Fibroblast of skin of right quadriceps (primary cell): ENCODE measurements at places on chromosomes 16 and 17.
A peak's percentile ranks its signal among the peaks of the same experiment; 100 is the strongest.

GRCh38 chr16:27188633-27189032 lies 14.7 kb upstream of the KDM8 start:
- DNase-seq: no peak

DNA sequence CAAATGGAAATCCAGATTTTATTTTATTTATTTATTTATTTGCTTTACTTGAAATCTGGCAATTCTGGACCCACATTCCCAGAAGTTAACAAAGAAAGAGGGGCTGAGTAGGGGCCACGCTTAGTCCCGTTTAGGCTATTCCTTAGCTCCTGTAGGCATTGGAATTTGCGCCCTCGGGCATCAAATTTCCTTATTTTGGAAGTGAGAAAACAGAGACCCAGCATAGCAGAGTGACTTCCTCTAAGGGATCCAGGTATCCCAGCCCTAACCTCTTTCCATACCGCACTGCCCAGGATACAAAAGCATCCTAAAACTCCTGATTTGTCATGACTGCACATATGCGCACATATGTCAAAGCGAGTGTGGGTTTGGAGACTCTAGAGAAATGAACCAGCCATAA lies 19.0 kb upstream of the SMG1 start:
- no peak for DNase-seq

DNA sequence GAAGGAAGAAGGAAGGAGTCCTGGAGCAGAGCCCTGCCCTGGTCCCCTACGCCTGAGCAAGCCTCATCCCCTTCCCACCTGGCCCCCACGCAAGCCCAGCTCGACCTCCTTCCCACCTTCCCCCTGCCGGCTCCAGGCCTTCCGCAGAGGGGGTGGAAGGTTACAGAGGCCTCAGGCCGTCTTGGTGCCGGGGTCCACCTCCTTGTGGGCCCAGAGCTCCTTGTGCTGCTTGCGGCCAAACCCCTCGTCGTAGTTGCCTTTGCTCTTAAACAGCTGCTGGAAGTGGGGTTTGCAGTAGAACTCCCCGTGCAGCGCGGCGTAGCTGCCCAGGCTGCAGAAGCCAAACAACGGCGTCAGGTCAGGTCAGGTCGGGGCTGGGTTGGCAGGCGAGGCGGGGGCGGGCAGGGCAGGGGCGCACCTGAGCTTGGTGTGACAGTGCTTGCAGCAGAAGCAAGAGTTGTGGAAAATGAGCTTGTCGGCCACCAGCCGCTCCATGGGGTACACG lies 1.5 kb downstream of the LIMD2 start:
- no peak for DNase-seq

DNA sequence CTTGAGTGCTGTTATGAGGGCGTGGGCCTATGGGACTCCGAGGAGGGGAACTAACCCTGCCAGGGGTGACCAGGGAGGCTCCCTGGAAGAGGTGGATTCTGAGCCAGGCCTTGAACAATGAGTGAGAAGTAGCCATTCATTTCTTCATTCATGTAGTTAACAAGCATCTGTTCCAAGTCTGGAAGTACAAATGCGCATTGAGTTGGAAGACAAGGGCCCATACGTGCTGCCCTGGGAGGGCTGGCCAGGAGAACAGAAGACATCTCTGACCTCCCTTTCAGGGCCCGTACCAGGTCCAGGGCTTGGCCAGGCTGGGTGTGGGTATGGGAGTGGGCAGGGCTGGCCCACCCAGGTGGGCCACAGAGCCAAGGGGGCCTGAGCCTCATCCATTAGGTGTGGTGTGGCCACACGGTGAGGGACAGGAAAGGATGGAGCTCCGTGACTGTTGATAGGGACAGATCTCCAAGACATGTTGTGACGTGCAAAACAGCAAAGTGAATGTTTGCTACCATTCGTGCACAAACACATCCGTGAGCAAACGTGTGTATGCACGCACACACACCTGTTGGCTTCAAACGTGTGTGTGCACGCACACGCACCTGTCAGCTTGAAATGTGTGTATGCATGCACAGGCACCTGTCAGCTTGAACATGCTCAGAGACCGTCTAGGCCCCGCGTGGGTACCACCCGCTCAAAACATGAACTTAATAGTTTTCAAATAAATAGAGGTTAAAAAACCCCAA lies 46.8 kb downstream of the ZDHHC7 start:
- no peak for DNase-seq

GRCh38 chr16:9647981-9648701 lies 534.1 kb downstream of the GRIN2A start:
- peak; percentile 21 for DNase-seq

DNA sequence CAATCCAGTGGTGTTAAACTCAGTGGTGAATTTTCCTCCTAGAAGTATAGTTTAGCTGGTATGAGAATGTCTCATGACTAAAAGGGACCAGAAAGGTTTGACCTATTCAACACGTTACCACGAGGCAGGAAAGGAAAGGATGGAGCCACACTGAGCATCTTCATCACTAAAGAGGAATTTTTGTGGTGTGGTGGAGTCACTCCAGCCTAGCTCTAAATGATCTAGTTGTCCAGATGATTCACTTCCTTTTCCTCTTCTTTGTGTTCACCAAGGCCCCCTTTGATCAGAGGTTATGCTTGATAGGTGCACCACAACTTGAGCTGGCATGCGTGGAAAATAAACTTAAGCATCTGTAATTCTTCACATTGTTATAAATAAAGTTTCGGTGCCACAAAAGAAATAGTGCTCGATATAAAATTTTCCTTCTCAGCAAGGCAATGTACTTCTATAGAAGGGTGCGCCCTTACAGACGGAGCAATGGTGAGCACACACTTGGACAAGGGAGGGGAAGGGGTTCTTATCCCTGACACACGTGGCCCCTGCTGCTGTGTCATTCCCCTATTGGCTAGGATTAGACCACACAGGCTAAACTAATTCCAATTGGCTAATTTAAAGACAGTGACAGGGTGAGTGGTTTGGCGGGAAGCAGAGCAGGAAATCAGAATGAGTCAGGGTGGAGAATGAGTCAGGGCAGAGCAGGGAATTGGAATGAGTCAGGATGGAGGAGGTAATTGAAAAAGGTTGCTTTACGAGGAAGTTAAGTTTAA lies 254.6 kb downstream of the HS3ST3A1 start:
- peak; percentile 98 for DNase-seq

DNA sequence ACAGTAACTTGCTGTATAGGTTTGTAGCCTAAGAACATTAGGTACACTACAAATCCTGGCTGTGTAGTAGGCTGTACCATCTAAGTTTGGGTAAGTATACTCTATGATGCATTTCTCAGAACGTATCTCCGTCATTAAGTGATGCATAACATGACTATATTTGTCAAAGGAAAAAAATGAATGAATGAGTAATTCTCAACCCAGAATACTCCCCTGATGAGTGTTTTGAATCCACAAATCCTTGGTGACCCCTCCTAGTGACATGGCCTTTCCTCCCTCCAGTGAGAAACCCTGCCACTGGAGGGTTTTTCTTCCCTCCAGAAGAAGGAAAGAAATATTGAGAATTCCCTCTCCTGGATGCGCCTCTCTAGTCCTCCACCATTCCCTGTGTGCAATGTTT lies 24.0 kb upstream of the SALL1 start:
- peak; percentile 61 for DNase-seq

GRCh38 chr16:17204206-17204605 lies 266.6 kb downstream of the XYLT1 start:
- no peak for DNase-seq

DNA sequence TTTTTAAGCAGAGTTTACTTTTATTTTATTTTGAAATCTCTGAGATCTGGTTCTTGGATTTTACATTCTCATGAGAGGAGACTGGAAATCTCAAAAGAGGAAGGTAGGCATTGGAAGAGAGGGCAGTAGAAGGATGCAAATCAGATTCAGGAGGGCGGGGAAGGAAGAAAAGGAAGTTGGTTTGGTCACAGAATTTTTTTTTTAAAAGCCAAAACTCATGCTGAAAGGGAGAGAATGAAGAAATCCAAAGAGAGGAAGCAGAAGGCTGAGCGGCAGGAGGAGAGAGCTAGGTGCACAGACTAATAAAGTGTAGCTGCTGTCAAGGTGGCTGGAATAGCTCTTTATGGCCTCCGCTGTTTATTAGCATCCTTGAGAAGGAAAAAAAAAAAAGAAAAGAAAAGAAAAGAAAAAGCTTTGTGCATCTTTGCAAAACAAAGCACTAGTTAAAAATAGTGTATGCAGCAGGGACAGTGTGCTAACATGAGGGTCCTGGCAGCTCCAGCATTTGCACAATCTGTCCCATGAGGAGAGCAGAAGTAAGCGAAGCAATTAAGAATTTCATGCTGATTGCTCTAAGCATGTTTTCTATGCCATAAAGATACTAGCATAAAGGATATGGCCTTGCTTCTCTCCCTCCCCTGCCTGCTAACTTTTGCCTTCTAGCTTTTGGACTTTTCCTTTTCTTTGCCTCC lies 194.2 kb downstream of the ZFHX3 start:
- DNase-seq: no peak

- no peak for DNase-seq
Observed at GRCh38 chr17:75472119-75472518, 15.7 kb downstream of the TMEM94 start.

- no peak for DNase-seq
Observed at GRCh38 chr16:31186176-31186575, 6.2 kb downstream of the FUS start.

- DNase-seq: peak; percentile 8
Observed at GRCh38 chr17:80393241-80393890, 21.6 kb upstream of the ENDOV start.

DNA sequence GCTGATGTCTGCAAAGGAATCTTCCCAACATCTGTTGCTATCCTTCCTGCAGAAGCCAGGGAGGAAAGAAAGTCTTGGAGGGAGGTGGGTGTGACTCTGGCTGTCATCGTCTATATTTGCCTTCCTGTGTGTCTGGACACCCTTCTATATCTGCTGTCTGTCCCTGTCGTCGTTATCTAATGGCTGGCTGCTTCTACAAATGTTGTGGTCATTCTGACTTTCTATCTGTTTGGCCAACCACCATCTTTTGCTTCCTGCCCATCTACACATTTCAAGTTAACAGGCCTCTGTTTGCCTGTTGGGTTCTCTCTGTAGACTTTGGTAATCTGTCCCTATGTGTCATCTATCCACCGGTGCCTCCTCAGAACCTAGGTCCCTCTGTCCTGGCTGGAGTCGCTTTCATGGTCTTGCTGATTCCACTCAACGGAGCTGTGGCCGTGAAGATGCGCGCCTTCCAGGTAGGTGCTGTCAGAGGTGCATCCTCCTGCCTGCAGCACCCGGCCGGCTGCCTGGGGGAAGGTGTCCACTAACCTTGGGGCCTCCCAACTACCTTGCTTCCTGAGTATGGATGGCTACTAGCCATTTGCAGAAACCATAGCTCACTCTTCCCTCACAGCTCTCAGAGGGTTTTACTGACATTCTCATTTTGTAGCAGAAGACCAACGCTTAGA lies 30.2 kb downstream of the ABCC3 start:
- no peak for DNase-seq

DNA sequence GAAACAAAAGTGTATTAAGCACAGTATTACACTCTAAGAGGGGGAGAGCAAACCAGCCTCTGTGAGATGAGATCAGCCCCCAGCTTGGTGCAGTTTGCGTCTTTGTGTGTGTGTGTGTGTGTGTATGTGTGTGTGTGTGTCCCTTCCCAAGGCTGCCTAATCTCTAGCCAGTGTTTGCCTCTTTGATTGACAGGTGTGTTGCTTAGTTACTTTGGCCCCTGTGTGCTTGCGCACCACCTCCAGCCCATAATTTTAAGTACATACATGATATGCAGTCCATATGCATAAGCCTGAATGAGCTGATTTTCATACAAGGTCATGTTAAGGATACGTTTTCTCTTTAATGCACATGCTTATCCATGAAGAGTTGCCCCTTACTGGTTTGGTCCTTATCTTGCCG lies 2.1 kb upstream of the KRTAP3-2 start:
- no peak for DNase-seq

- DNase-seq: peak; percentile 19
Observed at GRCh38 chr16:54655121-54655590, 275.5 kb upstream of the IRX5 start.

- DNase-seq: no peak
Observed at GRCh38 chr16:24522751-24523150, 16.6 kb upstream of the RBBP6 start.

DNA sequence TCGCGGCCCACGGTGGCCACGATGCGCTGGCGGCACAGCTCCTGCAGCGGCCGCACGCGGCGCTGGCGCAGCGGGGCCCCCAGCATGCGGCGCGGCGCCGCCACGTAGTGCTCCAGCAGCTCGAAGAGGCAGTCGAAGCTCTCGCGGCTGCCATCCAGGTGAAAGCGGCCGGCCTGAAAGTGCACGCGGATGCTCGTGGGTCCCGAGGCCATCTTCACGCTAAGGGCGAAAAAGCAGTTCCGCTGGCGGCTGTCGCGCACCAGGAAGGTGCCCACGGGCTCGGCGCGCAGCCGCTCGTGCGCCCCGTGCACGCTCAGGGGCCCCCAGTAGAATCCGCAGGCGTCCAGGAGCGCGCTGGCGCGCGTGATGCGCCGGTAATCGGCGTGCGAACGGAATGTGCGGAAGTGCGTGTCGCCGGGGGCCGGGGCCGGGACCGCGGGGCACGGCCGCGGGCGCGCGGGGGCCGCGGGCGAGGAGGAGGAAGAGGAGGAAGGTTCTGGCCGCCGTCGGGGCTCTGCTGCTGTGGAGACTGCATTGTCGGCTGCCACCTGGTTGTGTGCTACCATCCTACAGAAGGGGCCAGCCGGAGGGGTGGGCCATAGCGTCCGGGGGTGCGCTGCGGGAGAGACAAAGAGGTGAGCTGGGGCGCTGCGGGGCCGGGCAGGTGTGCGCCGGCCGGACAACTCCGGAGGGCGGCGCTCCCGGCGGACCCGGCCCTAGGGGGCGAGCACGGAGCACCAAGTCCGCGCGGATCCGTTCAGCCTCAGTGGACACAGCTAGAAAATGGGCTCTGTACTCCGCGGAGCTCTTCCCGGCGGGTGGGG lies 879 bp downstream of the SOCS1 start:
- DNase-seq: peak; percentile 55

- DNase-seq: no peak
Observed at GRCh38 chr16:66524601-66525164, 25.2 kb downstream of the TK2 start.

- no peak for DNase-seq
Observed at GRCh38 chr17:1769822-1770477, 8.1 kb downstream of the SERPINF1 start.

DNA sequence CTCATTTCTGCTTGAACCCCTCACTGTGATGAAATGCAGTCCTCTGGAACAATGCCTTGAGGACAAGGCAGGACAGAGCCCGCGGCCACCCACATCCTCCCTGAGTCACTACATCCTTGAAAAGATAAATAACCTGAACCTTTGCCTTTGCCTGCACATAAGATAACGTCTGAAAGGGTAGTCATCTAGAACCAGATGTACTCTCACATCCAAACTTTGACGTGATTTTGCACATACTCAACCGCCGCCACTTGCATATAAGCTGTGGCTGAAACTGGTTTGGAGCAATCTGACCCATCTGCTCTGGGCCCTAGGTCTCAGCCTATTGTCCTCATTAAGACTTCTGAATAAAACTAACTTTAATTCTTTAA lies 252.1 kb downstream of the PHKB start:
- DNase-seq: peak; percentile 54

- peak; percentile 63 for DNase-seq
Observed at GRCh38 chr16:82630219-82630618, 3.5 kb downstream of the CDH13 start.
